ENCODE measurements at places on chromosomes 13 and 19. TPM values are rescaled to one million over a fixed set of nuclear protein-coding genes. Genes with fewer than 3 reads are reported as not detected.

CBY2 gene
- total RNA-seq = not detected

ZNF534 gene
- 0.33 TPM for total RNA-seq

TMEM238 gene
- 1.3 TPM for total RNA-seq

GFY gene
- total RNA-seq = not detected

FXYD3 gene
- not detected for total RNA-seq

LILRB4 gene
- total RNA-seq = not detected

PVR gene
- 110 TPM for total RNA-seq

TUBA3C gene
- total RNA-seq = 189 TPM

OLFM2 gene
- not detected for total RNA-seq

SMIM44 gene
- not detected for total RNA-seq

C5AR1 gene
- total RNA-seq = not detected

PRKACA gene
- total RNA-seq = 25.6 TPM

PEX11G gene
- total RNA-seq = not detected

HPN gene
- not detected for total RNA-seq

ZNF793 gene
- total RNA-seq = 0.19 TPM

POLR2I gene
- total RNA-seq = 124 TPM

NUDT19 gene
- total RNA-seq = 8.9 TPM

CD209 gene
- not detected for total RNA-seq

THSD8 gene
- total RNA-seq = not detected

B3GNT8 gene
- not detected for total RNA-seq

ZNF415 gene
- not detected for total RNA-seq

FFAR1 gene
- total RNA-seq = not detected

SHC2 gene
- total RNA-seq = 0.03 TPM

PRR19 gene
- 2.8 TPM for total RNA-seq

CGB8 gene
- total RNA-seq = 11.3 TPM

CD33 gene
- 52.3 TPM for total RNA-seq

ZNF223 gene
- total RNA-seq = 4.2 TPM

GSX1 gene
- not detected for total RNA-seq

ADGRE1 gene
- total RNA-seq = 0.20 TPM

ZNF443 gene
- 1.4 TPM for total RNA-seq

SMG9 gene
- total RNA-seq = 29.0 TPM

ZNF296 gene
- total RNA-seq = not detected

ZNF229 gene
- total RNA-seq = 7.3 TPM

NANOS3 gene
- not detected for total RNA-seq

SMAD9 gene
- total RNA-seq = 2.1 TPM

Measured in HT1080 (cell line).